G401 (cell line): ENCODE measurements at places on chromosomes 5 and 9. TPM values are rescaled to one million over a fixed set of nuclear protein-coding genes. Genes with fewer than 3 reads are reported as not detected.

Gene RETREG1
- not detected in 2 replicates for total RNA-seq

Gene GPR150
- not detected in 2 replicates for total RNA-seq

Gene CORO2A
- 8.0 and 9.3 TPM in 2 replicates for total RNA-seq

Gene ABCA1
- total RNA-seq = 8.2 and 13.7 TPM in 2 replicates

Gene FOXD4
- not detected in 2 replicates for total RNA-seq

Gene PCDHA10
- total RNA-seq = under 0.01 and 0.06 TPM in 2 replicates

Gene IRGM
- total RNA-seq = not detected in 2 replicates

Gene POU4F3
- total RNA-seq = not detected in 2 replicates

Gene SPATA31A3
- 0.20 TPM in 1 of 2 replicates, not detected in the other for total RNA-seq

Gene APBA1
- 3.0 TPM in 1 of 2 replicates, not detected in the other for total RNA-seq

Gene TNFSF15
- not detected in 2 replicates for total RNA-seq

Gene TRIM7
- total RNA-seq = 3.9 and 5.1 TPM in 2 replicates

Gene FAM221B
- not detected in 2 replicates for total RNA-seq

Gene IFNA21
- total RNA-seq = not detected in 2 replicates

Gene OR1Q1
- not detected in 2 replicates for total RNA-seq

Gene PTGR1
- total RNA-seq = 2.4 and 3.0 TPM in 2 replicates

Gene FOXD4L3
- not detected in 2 replicates for total RNA-seq
